ENCODE measurements at places on chromosomes 6 and 20.

DNA sequence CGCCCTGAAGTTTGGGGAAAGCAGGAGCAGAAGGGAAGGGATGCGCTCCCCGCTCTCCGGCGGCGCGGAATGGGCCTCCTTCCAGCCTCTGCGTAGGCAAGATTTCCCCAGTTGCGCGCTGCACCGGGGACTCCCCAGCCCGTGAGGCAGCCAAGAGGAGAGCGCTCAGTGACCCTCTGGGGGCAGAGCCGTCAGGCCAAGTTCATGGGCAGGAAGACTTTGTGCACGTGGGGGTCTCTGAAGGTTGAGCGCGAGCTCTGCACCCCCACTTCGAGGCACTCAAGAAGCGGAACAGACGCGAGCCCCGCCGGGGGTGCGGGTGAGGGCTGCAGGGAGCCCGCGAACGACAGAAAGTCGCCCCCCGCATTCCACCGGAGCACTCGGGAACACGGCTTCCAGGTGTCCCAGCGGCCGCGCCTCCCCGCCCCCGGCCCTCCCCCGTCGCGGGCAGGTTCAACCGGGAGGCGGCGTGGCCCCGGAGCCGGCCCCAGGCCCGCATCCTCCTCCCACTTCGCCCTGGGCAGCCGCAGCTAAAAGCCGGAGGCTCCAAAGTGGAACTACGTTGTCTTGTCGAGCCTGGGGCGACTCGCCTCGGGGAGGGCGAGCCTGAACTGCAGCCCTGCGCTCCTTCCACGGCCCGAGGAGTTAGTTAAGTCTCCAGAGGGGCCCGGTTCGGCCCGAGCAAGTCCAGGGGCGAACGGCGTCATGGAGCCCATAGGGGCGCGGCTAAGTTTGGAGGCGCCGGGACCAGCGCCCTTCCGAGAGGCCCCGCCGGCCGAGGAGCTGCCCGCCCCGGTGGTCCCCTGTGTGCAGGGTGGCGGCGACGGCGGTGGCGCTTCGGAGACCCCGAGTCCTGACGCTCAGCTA is at the start of gene PPP1R3G:
Gene PPP1R3G, plus strand, starts transcription at position 561 of the 867 bp plus-strand sequence. Its CDS starts 145 bp downstream, at position 706.
- no peak for DNase-seq

DNA sequence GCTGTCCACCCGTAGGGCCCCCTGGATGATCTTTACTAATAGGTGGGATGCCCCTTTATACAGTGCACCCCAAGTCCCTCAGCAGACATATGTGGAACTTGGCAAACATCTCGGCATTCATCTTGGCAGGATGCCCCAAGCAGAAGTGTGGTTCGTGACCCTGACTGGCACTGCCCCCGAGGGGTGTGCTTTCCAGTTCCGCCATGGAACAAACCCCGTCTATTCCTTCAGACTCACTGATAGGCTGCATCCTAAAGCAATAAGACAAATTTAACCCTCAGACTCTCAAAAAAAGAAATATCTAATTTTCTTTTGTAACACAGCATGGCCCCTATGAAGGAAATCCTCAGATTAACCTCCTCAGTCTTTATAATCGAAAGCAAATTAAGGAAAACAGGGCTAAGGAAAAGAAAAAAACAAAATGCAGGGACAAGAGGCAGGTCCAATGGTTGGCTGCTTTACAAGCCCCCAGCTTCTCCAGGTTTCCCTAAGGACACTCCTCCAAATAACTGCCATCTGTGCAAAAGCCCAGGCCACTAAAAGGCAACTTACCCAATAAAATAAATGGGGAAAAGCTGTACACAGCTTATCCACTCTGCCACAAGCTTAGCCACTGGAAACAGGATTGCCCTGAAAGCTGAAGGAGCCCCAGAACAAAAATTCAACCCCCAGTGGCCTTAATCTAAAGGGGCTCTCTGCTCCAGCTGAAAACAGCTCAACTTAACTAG is 30.5 kb upstream of the RIPK1 start:
- DNase-seq = no peak

DNA sequence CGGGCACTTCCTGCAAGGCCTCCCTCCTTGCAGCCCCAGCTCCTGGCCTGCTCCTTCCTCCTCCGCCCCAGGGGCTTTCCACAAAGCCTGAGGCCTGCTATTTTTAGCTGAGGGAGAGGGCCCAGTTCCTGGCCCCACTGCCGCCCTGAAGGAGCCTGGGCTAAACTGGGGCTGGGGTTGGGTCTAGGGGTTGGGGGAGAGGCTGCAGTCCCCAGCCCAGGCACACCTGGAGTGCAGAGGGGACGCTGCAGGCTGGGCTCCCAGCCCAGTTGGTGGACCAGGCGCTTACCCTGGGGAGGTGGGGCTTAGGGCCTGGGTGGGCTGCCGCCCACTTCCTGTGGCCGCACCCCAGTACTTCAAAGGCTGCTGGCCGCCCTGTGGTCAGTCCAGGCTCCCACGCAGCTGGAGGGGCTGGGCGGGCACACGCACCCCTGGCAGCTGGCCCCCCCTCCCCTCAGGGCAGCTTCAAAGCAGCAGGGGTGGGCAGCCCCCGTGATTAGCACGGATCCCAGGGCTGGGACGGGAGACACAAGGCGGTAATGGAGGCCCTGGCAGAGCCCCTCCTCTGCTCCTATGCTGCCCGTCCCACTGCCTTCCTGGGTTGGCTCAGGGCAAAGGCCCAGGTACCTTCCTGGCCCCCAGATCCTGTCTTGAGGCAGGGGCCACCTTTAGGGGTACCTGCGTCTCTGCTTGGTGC is 7.1 kb upstream of the ABHD16B start:
- no peak for DNase-seq

DNA sequence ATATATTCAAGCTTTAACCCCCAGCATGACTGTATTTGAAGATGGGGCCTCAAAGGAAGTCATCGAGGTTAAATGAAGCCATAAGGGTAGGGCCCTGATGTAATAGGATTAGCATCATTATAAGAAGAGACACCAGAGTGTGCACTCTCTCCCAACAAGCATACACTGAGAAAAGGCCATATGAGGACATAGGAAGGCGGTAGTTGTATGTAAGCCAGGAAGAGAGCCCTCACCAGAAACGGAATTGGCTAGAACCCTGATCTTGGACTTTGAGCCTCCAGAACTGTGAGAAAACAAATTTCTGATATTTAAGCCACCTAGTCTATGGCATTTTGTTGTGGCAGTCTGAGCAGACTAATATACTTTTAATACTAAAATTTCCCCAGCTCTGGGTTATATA is 150.1 kb upstream of the STXBP5 start:
- DNase-seq = no peak

GRCh38 chr20:5003626-5004025 is 2.3 kb upstream of the SLC23A2 start:
- no peak for DNase-seq

DNA sequence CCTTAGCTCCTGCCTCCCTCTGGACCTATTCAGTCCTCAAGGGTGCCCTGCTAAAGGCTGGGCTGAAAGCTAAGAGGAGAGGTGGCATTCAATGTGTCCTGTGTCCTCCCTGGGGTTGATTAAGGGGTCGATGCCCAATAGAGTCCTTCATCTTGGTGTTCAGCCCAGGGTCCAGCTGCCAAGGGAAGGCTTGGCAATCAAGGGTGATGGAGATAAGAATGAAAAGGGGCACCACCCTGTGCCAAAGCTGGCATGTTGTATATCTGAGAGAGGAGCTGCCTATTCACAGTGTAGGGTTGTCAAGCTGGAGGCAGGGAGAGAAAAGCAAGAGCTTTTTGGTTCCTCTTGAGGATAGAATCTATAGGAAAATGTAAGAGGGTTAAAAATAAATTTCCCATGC is 12.3 kb downstream of the C20orf173 start:
- no peak for DNase-seq

GRCh38 chr6:169989594-169989993 is 238.2 kb downstream of the ERMARD start:
- no peak for DNase-seq

DNA sequence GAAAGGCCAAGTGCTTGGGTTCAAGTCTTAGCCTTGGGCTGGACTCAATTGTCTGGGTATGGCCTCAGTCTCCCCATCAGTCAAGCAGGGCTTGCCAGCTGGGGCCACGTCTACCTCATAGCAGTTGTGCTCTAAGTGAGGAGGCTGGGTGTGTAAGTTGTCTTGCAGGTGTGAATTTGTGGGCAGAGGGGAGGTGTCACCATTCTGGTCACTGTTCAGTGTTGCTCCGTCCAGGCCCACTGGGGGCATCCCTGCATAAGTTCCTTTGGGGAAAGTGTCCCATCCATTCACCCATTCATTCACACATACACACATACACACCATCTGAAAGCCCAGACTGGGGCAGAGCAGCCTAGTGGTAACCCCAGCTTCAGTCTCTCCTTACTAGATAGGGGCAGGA is 36.3 kb downstream of the TFEB start:
- DNase-seq = no peak

DNA sequence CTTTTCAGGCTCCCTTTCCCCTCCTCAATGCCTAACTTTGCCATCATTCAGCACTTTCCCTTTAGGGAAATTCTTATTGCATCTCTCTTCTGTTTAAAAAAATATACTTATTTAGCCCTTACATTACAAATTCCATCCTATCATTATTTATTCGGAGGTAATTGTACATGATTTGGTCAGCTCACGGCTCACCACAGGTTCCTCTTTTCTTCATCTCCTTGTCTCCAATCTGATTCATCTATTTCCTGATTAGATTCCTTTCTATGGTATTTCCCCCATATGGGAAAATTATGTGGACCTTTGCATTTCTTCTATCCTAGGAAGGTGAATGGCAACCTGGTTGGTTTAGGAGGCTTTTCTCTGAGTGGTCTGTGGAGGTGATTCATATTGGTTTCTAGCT is 12.9 kb upstream of the EMILIN3 start:
- DNase-seq = no peak

DNA sequence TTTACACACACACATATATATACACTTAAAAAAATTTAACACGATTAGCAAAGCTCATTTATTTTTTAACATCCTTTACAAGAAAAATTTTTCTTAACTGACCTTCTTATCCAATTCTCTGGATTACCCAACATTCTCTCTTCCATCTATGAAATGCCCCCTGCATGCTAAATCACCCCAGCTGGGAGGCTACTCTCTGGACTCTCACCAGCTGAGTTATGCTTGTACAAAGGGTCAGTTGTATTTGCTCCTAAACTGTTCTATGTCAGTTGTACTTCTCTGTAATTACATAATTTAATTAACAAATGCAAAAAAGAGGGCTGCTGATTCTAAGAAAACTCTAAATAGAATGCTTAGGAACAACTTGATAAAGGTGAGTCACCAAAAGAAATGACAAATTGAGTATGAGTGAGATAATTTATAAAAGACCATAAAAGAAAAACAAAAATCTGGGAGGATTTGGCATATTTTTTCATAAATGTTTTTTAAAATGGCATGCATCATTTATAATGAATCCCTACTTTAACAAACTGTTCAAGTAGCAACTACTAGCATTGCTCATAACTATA is 120.5 kb downstream of the KIF13A start:
- DNase-seq = no peak

DNA sequence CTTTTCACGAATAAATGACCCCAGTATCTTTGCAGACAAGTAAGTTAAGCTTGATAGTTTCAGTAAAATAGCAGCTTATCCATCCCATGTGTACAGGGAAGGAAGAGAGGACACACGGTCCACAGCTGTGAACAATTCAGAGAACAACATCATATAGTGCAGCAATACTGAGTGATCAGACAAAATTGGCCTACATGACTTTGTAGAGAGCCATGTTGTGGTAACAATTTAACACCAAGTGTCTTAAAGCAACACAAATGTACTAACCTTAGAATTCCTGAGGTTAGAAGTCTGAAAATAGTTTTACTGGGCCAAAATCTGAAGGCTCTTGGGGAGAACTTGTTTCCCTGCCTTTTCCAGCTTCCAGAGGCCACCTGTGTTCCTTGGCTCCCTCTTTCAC is 12.5 kb downstream of the FAM184A start:
- DNase-seq = no peak

GRCh38 chr20:46142124-46142523 is 24.0 kb downstream of the CD40 start:
- no peak for DNase-seq

DNA sequence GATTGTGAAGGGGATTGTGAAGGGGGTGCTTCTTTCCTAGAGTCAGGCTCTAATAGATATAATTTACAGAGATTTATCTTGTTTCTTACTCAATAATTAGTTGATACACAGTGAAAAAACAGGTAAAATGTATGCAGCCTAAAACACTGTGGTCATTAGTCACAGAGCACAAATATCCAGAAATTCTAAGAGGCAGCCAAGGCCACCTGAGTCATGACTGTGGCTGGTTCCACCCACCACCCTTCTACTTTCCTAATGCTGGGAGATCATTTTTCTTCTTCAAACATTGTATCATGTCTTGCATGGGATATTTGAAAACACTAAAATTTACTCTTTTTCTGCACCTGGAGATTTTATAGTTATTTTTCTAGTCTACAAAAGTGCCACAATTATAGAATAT is 181.6 kb downstream of the OTOR start:
- DNase-seq = no peak

DNA sequence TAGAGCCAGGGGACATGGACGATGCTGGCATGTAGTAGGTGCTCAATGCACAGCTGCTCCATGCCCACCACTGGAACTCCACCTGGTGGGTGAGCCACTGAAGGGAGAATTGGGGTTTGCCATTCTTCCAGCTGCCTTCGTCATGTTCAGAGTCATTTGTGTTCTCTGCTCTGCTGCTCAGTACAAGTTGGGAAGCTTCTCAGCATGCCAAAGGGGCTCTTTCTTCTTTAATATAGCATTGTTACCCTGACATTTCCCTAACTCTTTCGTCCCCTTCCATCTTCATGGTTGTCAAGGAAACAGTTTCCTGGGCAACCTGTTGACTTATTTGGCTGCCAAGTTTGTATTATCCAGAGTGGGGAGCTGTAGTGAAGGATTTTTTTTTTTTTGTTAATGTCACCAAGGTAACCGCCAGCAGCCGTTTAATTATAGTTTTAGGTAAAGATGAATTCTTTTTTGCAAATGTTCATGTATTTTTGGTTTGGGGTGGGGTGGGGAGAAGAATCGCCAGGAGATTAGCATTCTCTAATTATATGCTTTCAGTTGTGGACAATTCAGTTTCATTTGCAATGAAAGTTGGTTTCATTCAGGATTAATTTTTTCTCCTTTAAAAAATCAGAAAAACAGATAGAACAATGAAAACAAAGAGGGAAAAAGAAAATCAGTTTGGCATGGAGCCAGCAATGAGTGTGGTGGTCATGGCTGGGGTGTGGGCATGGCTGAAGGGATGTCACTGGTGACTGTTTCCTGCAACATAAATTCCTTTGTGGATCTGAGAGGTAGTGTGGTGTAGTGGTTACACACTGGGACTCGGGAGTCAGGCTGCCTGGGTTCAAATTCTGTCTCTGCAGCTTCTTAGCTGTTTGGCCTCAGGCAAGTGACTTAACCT is 73.0 kb upstream of the KCNG1 start:
- DNase-seq = no peak

- DNase-seq = no peak
Observed at GRCh38 chr6:149763866-149764265, 14.3 kb downstream of the PCMT1 start.

DNA sequence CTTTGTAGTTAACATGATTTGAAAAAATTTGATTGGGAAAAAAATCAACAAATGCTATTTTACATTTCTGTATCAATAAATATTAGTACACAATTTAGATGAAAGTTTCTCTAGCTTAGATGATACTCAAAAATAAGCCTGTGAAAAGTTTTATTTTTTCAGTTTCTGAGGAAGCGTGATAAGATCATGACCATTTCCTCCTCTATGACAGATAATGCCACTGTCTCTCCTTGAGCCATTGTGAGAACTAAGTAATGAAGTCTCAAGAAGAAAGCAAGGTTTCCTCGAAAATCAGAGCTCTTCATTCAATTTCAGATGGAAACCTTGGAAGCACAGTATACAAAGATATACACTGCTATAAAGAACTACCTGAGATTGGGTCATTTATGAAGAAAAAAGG is 395.0 kb downstream of the HDGFL1 start:
- no peak for DNase-seq

GRCh38 chr6:11290027-11290426 is 57.6 kb upstream of the NEDD9 start:
- no peak for DNase-seq

Data from urinary bladder (tissue), 4 donors.